Osteocyte (in vitro differentiated cells): ENCODE measurements at places on chromosomes 2 and 18.

- DNase-seq, result no peak
Measured at GRCh38 chr2:16475586-16475985, 190.0 kb downstream of the CYRIA start.

GRCh38 chr2:145067549-145068030 lies 547.7 kb upstream of the ZEB2 start:
- DNase-seq, result no peak

DNA sequence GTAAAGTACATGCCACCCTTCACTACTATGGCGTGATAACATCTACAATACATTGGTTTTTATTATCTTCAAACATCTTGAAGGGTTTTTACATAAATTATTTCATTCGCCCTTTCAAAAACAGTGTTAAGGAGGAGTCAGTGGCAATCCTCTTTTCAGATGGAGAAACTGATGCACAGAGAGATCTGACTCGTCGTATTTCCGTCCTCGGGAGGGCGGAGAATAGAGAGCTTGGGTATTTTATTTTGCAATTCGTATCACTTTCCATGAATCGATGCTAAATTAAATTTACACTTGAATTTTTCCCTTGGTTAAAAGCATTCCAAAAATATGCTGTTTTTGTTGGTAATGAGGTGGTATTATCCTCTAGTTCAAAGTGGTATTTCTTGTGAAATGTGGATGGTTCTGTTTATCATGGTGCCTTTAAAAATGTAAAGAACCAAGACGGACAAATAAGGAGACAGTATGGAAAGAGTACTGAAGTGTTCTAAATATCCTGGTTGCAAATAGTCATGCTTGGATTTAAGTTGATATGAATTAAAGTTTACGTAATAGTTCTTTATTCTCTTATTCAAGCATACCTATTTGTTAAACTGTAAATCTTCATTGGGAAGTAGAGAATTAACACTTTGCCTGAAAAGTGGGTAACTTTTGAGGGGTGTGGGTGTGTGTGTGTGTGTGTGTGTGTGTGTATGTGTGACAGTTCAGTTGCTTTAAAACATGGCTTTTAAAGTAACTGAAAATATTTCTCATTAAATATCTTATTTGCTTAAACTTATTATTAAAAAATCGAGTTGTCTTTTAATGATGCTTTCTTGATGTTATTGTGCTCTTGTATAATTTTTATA lies 5.6 kb downstream of the PHLPP1 start:
- no peak for DNase-seq

DNA sequence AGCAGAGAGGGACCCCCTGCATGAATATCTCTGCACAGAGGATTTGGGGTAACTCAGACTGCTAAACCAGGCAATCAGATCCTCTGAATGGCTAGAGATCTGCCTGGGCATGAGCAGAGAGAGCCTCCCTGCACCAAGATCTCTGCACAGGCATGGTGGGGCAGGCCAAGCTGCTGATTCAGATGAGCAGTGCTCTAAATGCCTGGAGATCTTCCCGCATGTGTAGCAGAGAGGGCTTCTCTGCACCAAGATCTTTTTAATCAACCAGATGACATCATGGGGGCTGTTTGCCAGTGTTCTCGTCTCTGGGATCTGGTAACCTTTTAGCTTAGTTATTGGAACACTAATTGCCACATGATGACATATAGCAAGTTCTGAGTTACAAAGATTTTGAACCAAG lies 301.3 kb upstream of the GALNT5 start:
- no peak for DNase-seq

- no peak for DNase-seq
Measured at GRCh38 chr2:27953077-27953476, 62.5 kb downstream of the BABAM2 start.

DNA sequence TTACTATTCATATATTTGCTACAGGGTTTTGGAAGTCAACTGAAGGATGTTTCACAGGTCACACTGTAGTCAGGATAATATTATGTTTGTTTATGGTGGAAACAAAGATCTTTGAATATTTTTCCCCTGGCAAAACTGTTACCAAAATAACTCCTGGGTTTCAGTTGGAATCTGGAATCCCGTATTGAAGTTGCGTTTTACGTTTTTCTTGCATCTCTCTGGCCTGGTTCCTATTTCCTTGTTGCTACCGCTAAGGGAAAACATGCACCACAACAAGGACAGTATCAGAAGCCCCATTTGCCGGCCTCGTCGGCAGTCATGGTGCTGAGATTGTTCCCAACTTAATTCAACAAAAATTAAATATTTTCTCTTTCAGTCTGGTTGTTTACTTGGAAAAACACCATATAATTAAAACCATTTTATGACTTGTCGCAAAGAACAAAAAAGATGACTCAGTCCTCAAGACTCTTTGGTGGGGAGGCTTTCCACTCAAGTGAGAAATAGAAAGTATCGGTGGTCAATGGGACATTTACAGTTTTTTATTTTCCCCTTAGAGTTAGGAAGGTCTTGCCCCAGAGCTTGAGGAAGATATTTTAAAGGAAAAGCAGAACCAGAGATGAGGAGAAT lies 42.3 kb downstream of the EN1 start:
- no peak for DNase-seq

- DNase-seq, result no peak
Measured at GRCh38 chr18:9416563-9417072, 58.7 kb upstream of the RALBP1 start.

- DNase-seq, result no peak
Measured at GRCh38 chr18:25459814-25460213, 107.8 kb upstream of the ZNF521 start.
